ENCODE measurements at places on chromosomes 1 and 21.
A peak's percentile ranks its signal among the peaks of the same experiment; 100 is the strongest.

DNA sequence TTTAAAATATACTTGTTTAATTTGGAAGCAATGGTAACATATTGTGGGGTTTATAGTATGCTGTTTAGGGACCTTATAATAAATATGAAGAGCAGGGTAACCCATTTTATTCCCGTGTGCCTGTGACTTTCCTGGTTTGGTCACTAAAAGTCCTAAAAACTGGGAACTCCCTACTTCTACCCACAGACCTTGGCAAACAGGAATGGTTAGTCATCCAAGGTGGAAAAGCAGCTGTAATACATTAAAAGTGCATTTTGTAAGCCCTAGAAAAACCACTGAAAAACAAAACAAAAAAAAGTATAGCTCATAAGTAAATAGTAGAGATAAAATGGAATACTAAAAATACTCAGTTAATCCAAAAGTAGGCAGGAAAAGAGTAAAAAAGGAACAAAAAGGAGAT, 538.9 kb downstream of the LMO4 start:
- no peak for DNase-seq

DNA sequence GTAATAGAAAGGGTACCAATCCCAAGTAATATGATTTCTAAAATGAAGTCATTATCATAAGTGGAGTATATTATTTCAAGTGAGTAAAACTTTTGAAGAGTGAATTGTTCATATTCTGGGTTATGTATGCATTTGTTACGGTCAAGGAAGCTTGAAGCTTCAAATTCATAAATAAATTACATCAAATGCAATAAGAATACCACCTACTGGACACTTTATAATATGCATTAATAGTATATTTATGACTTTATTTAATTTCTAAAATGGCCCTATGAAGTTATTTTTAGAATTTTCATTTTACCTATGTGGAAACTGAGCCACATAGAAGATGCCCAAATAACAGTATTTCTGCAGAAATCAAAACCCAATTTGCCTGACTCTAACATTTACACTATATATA, 260.6 kb downstream of the SMYD3 start:
- no peak for DNase-seq

DNA sequence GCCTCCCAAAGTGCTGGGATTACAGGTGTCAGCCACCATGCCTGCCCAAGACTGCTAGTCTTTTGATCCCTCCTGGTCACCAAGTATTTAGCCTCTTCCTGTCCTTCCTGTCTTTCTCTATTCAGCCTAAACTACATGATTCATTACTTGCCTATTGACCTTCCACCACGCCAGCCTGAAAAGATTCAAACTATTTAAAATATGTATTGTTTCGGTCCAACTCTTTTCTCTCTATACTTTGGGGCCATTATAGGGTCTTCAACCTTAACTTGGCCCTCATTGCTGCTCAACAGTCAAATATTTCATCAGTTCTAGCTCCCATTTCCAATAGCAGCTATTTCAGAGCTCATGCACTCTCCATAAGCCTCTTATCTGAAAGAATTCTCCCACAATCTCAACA, 153.0 kb downstream of the TNFSF18 start:
- no peak for DNase-seq

DNA sequence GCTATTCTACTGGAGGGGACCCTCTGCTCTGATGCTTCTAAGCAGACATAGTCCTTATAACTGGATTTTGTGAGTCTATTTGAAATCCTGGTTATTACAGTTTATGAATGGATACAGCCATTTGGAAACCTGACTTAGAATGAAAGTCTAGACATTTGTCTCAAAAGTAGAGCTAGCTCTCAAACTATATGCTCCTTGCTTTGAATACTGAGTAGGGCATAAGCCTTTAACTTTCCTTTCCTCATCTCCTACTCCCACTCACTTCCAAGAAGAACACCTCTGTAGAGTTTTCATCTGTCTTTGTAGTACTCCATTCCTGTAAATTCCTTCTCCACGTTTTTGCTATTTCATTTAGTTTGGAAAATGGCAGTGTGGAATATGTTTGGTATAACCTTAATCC, 9.0 kb upstream of the ARID1A start:
- no peak for DNase-seq

GRCh38 chr1:92623187-92623778, 136.6 kb upstream of the GFI1 start:
- DNase-seq = no peak

- DNase-seq = peak; percentile 10
Measured at GRCh38 chr1:71587961-71588360, 507.1 kb upstream of the ZRANB2 start.

DNA sequence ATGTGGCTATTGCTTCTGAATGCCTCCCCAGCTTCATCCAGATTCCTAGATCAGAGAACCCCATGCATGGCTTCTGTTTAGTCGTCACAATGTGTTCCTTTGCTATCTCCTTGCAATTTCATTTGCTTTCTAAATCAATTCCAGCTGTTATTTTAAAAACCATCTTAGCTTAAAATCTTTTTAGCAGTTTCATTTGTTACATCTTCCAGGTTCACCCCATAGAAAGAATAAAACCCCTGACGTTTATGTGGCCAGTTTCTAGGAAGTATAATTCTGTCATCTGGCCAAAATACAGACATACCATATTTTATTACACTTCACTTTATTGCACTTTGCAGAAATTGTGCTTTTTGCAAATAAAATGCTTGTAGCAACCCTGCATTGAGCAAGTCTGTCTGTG, 278.4 kb downstream of the PTPRC start:
- DNase-seq = no peak

DNA sequence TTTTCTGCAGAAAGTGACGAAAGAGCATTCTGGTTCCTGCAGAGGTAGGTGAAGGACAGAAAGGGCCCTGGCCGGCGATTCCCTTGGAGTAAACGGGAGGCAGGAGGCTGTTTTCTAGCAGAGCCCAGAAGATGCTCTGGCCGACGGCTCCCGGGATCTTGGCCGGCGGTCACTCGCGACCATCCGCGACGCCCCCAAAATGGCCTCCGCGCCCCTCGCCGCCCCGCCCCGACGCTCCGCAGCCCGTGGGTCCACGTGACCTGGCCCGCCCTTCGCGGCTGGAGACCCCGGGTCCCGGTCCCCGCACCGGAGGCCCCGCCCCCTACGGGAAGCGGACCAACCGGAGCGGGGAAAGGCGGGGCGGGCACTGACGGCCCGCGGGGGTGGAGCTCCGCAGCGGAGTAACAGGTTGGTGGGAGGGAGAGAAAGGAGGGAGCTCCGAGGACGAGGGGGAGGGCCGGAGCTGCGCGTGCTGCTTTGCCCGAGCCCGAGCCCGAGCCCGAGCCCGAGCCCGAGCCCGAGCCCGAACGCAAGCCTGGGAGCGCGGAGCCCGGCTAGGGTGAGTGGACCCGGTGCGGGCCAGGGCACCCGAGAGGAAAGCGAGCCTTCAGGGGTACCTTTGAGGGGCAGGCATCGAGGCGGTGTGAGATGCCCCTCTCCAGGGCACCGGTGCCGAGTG, at the start of gene CGN:
Gene CGN, plus strand, starts transcription at position 431 of the 679 bp plus-strand sequence. CDS start 7,133 bp downstream, outside the sequence.
- peak; percentile 98 for DNase-seq

DNA sequence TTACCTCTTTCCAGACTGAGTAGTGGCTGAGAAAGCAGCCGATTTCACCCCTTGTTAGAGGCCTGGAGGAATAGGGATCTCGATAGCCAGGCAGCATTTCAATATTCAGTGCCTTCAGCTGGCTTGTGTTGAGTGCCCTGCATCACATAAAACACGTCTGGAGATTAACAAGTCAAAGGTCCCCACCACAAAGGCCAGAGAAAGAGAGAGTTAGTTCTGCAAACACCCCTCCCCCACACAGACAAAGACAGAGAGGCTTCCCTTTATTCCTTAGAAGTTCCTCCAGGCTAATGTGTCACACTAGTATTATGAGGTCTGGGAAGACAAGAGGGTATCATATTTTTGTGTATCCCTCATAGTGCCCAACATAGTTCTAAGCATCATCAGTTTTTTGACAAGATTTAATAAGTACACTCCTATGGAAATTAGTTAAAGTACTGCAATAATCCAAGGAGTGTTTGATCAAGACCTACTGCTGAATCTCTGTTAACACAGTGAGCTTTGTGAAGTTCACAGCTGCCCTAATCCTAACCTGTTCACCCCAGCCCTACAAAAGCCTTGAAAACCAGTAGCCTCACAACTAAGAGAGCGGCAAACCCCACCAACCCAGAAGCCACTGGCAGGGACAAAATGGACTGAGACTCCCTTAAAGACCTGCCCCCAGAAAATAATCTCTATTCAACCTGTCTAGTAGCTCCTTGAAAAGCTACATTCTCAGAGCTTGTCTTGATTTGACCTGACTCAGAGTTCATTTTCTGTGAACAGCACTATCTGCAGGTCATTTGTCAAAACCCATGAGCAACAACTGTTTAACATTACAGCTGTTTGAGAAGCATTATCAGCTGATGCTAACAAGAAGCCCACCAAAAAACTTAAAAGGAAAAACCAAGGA, 91.9 kb downstream of the COLGALT2 start:
- no peak for DNase-seq

GRCh38 chr1:22805672-22806038, 95.0 kb downstream of the EPHB2 start:
- no peak for DNase-seq

- peak; percentile 7 for DNase-seq
Measured at GRCh38 chr1:59163268-59164092, 133.4 kb upstream of the FGGY start.

DNA sequence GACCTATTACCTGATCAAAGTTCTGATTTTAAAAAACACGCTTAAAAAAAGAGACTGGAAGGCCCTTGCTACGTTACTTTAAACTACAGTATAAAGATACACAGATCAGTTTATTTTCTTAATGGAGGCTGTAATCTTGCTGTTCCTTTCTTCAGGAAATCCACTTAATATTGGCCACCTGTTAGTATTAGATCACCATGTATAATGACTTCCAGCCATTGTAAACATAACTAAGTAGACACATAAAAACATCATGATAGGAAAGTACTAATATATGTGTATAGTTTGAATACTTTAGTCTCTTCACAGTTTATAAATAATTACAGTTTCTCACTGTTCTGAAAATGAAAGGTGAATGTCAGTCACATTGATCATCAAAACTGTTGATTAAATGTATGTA, 68.6 kb downstream of the ADGRL2 start:
- DNase-seq = no peak

DNA sequence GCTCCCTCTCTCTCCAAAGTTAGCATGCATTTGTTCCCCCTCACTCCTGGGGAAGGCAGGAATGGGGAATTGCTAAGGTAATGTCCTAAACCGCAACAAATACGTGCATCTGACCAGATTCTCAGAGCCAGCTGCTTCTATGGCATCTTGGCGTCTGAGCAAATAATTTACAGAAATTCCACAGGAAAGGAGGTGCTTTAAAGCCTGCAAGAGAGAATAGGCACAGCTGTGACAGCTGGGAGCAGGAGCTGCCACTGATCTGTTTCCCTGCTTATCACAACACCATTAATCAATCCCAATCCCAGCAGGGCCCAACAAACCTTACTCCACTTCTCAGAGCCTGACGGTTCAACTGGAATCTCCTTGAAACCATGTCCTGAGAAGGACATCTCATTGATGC, 83.5 kb upstream of the ZNF281 start:
- DNase-seq = no peak

DNA sequence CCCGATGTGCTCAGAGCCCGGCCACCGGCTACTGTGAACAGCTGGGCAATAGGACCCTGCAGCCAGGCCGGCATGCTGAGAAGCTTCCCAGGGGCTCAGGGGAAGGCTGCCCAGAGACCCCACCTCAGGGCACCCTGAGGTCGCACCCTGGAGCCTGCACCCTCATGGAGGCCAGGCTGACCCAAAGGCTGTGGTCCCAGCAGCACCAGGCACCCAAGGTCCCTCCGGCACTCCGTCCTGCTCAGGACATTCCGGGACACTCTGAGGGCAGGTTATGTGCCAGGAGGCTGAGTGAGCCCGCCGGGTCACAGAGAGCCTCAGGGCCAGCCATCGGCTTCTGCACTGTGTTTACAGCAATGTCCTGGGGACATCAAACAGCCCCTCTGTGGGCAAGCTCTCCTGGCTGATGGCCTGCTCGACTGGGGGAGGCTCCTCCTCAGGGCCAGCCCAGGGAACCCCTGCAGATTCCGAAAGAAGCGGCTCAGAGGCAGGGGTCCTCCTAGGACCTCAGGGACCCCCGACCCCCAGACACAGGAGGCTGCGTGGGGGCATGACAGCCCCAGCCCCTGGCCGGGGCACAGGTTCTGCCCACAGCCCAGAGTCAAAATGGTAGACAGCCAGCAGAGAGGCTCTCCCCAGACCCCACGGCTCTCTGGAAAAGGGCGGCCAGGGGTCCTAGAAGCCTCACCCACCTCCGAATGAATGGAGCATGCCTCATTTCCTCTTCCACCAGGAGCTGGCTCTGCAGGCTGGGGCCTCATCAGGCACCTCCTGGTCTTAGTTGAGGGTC, 8.2 kb downstream of the SLC19A1 start:
- peak; percentile 5 for DNase-seq

DNA sequence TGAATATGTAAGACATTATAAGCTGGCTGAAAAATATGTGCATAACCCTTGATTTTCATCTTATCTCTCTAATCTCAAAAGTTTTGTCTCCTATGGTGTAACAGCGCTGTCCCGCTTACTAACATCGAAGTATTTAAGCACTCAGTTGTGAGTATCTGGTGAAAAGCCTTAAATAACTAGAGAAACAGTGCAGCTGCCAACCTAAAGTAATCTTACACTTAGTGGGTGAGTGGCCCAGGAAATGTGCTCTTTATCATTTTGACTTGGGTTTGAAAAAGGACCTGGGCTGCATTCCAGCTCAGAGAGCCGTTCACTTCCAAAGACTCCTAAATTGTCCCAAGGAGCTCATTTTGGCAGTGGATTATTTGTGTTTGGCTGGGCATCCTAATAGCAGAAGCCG, 225.9 kb downstream of the SPATA17 start:
- no peak for DNase-seq

- no peak for DNase-seq
Measured at GRCh38 chr1:82948386-82948785, 1050.5 kb downstream of the TTLL7 start.

DNA sequence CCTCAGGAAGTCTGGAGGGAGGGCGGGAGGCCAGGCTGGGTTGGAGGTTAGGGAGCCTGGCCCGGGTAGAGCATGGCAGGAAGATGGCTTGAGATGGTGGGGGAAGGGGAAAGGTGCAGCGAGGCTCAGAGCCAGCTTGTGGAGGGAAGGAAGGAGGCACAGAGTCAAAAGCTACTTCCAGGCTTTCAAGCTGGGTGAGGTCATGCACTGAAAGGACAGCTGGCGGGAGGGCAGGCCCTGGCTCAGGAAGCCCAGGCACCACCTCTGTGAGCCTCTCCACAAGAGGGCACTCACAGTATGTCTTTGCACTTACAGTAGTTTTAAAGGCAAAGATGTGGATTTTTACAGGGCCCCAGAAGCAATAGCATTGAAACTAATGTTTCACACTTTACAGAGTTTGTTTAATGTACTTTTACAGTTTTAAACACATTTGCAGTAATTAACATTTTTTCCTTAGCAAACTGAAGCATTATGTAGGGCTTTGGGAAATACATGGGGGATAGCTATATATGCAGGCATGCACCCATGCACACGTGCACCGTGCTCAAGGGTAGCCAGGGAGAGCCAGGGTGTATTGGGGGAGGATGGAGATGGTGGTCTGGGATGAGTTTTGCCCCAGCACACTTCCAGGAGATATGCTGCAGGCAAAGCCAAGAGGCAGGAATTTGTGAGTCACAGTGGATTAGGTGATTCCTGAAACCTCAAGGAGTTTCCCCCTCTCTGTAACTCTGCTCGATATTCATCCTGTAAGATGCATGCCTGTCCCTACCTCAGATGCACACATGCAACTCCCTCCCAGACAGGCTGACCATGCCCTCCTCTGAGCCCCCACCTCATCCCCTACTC, 6.1 kb upstream of the ADAM15 start:
- DNase-seq = peak; percentile 80
